Pancreas (tissue), 10 donors: ENCODE measurements at places on chromosomes 4 and X.

DNA sequence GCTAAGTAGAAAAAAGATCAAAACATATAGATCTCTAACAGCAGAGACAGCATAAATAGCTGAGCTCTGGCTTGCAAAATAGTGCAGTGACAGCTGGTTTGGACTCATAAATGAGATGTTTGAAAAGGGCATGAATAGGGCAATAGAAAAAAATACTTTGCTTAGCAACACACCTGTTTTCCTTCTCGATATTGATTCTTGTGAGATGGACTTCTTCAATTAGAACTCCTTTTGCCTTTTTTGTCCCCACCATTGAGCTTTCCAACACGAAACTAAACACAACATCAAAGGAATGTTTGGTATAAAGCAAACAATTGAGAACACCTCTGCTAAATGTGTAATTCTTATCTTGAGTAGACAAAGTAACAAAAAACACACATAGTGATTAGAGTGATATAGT lies 726.3 kb downstream of the RAPGEF2 start:
- no peak for DNase-seq

- DNase-seq = no peak
Observed at GRCh38 chrX:31931225-31931624, 859.4 kb upstream of the FTHL17 start.

- no peak for DNase-seq
Observed at GRCh38 chr4:66591968-66592367, 921.7 kb upstream of the EPHA5 start.

DNA sequence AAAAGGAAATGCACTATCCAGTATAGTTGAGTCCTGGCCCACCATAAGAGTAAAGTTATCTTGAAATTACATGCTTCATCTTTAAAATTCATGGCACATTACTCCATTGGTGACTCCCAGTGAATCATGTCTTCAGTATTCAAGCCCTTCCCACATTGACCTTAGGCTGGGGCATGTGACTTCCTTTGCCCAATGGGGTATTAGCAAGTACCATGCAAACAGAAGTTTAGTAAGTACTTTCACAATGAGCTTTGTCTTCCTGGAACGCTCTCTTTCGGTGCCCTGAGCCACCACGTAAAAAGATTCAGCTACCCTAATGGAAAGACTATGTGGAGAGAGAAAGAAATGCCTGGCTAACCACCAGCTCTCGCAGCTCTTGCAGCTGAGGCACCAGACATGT lies 235.4 kb downstream of the HNRNPD start:
- DNase-seq = no peak

GRCh38 chr4:81627590-81627989 lies 155.9 kb upstream of the RASGEF1B start:
- DNase-seq = no peak

GRCh38 chrX:100685284-100685996 lies 41.4 kb downstream of the SRPX2 start:
- no peak for DNase-seq

DNA sequence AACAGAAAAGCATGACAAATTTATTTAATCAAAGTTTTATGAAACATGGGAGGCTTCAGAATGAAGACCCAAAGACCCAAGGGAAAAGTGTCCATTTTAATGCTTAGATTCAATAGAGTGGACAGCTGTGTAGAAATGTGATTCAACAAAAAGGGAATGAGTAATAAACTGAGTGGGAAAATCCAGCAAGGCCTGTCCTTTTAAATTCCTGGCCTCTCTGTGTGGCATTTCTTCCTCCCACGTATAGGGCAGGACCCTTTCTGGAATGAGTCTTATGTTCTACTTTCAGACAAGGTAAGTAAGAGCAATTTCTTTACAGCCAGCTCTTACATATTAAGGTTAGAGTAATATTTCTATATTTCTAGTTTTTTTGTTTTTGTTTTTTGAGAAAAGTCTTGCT lies 14.5 kb downstream of the AASDH start:
- DNase-seq = no peak

GRCh38 chr4:39480902-39481695 lies 22.2 kb downstream of the LIAS start:
- DNase-seq = no peak

GRCh38 chr4:53511014-53511413 lies 80.3 kb downstream of the LNX1 start:
- no peak for DNase-seq

- no peak for DNase-seq
Observed at GRCh38 chr4:18981234-18981615, 959.7 kb upstream of the LCORL start.
